ENCODE measurements at places on chromosomes 1 and 21.
A peak's percentile ranks its signal among the peaks of the same experiment; 100 is the strongest.

GRCh38 chr1:195345149-195345548, 1263.1 kb downstream of the KCNT2 start:
- no peaks in the 10 kb centered on the region for H3K27me3 ChIP-seq
- no peak for DNase-seq
- H3K36me3 ChIP-seq: no peaks in the 10 kb centered on the region
- H3K27ac ChIP-seq: no peak overlapping the region

GRCh38 chr1:60942896-60943638, 139.3 kb upstream of the NFIA start:
- H3K27ac ChIP-seq: peak overlapping the region; percentile 50
- H3K4me1 ChIP-seq: peaks cover 19% of the 10 kb centered on the region
- peaks cover 13% of the 10 kb centered on the region for H3K27me3 ChIP-seq

- DNase-seq: no peak
- H3K27ac ChIP-seq: no peak overlapping the region
- H3K4me1 ChIP-seq: peaks cover 8% of the 10 kb centered on the region
- no peak overlapping the region for H3K4me3 ChIP-seq
- no peaks in the 10 kb centered on the region for H3K36me3 ChIP-seq
Observed at GRCh38 chr1:66295803-66296202, 238.2 kb upstream of the SGIP1 start.

- H3K27ac ChIP-seq: no peak overlapping the region
- H3K4me1 ChIP-seq: peaks cover 56% of the 10 kb centered on the region
- peaks cover 3% of the 10 kb centered on the region for H3K27me3 ChIP-seq
- peaks cover 4% of the 10 kb centered on the region for H3K36me3 ChIP-seq
- H3K4me3 ChIP-seq: no peak overlapping the region
Observed at GRCh38 chr1:59504276-59504675, 207.4 kb downstream of the FGGY start.

GRCh38 chr1:17437580-17438317, 1.7 kb downstream of the RCC2 start:
- peaks cover 20% of the 10 kb centered on the region for H3K27me3 ChIP-seq
- peak overlapping the region; percentile 83 for H3K4me3 ChIP-seq
- peak overlapping the region; percentile 75 for H3K27ac ChIP-seq
- H3K4me1 ChIP-seq: peaks cover 38% of the 10 kb centered on the region

DNA sequence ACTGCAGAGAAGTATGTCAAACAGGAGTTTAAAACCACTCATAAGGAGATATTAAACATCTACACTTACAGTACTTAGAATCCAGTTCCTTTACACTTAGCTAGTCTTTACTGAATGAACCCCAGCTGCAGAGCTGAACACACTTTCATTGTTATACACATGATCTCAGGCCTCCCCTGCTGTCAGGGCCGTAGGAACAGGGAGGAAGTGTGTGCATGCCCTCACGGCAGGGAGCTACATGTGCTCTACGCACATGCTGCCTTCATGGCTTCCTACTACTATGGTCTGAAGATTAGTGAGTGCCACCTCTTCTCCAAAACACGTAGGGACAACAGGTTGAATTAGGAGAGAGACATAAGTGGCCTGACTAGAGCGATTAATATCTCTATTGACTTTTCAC, 191.5 kb downstream of the SIPA1L2 start:
- H3K4me1 ChIP-seq: peaks cover 41% of the 10 kb centered on the region
- no peaks in the 10 kb centered on the region for H3K27me3 ChIP-seq
- no peak overlapping the region for H3K4me3 ChIP-seq
- peaks cover 64% of the 10 kb centered on the region for H3K36me3 ChIP-seq
- DNase-seq: no peak

GRCh38 chr1:79197421-79197820, 190.9 kb upstream of the ADGRL4 start:
- H3K4me1 ChIP-seq: no peaks in the 10 kb centered on the region
- H3K4me3 ChIP-seq: no peak overlapping the region
- DNase-seq: no peak
- no peaks in the 10 kb centered on the region for H3K36me3 ChIP-seq

GRCh38 chr1:244163861-244164510, 112.9 kb downstream of the ZBTB18 start:
- H3K4me1 ChIP-seq: peaks cover 4% of the 10 kb centered on the region
- peak overlapping the region; percentile 73 for H3K27ac ChIP-seq
- no peaks in the 10 kb centered on the region for H3K36me3 ChIP-seq
- H3K4me3 ChIP-seq: no peak overlapping the region
- DNase-seq: no peak
- H3K27me3 ChIP-seq: no peaks in the 10 kb centered on the region

DNA sequence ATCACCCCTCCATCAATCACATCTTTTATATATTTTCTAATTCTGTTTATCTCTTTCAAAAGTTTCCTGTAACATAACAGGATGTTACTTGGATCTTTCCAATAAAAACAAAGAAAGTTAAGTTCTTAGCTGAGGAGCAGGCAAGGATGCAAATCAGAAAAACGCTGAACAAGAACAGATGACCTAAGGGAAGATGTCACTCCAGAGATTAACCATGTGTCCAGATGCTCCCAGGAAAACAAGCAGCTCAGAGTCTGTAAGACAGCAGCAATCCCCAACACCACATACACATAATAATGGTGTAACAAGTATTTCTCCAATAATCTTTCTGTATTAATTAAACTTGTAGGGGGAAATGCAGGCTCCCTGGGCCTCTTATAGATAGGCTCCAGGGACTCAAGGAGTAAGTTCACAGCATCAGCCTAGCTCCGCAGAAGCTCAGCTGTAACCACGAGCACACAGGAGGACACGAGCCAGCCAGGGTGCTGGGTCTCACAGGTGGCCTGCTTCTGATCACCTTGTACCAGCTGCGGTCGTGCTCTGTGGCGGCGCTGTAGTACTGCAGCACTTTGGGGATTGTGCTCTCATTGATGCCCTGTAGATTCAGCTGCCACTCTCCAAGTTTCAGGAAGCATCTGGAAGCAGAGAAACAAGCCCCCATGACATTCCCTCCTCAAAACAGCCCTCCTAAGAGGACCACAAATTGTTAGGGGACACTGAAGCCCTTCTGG, 33.1 kb upstream of the EXOSC10 start:
- H3K27me3 ChIP-seq: no peaks in the 10 kb centered on the region
- H3K27ac ChIP-seq: no peak overlapping the region
- no peaks in the 10 kb centered on the region for H3K4me1 ChIP-seq
- DNase-seq: no peak
- H3K36me3 ChIP-seq: peaks cover 18% of the 10 kb centered on the region

DNA sequence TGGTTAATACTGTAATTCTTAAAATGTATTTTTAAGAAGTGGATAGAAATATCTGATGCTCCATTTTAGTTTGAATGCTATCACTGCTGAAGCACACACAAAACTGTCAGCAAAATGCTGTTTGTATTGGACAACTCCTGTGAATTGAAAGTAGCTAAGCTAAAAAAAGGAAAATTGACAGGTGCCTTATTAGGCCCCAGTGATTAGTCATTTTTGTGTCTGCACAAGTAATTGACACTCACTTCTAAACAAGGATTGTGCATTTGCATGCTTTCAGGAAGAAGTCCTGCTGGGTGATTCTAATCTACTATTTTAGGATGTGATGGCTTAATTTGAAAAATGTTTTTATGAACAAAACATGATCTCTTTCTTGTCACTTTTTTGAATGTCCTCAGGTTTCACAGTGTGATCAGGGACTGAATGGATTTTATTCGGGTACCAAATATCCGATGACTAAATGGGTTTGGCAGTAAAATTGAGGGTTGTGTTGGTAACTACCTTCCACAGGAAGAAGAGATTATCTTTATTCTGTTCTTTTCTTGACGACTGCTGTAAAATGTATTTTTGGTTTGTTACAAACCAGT, 13.0 kb upstream of the MAP3K7CL start:
- H3K4me3 ChIP-seq: no peak overlapping the region
- no peak for DNase-seq
- H3K4me1 ChIP-seq: peaks cover 9% of the 10 kb centered on the region

DNA sequence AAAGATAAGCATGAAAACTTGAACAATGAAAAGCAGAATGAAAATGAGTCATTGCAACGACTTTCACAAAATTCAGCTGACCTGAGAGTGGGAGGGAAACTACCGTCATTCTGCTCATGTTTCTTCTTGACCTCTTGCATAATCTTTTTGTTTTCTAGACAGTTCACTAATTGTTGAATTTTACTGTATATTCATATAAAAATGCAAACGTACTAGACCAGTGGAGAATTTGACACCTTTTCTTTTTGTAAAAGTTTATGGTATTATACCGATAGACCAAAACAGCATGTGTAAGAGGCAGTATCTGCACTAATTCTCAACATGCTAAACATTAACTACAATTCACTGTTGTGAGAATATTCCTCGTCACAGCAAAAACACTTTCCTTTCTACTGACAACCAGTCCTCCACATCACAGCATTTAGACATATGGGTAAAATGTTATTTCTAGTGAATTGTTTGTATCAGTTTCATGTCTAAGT, 137.8 kb downstream of the GREM2 start:
- H3K4me3 ChIP-seq: no peak overlapping the region
- H3K27me3 ChIP-seq: no peaks in the 10 kb centered on the region
- DNase-seq: no peak
- H3K4me1 ChIP-seq: no peaks in the 10 kb centered on the region
- no peak overlapping the region for H3K27ac ChIP-seq

GRCh38 chr1:162062542-162063015, 6.9 kb upstream of the NOS1AP start:
- H3K27ac ChIP-seq: peak overlapping the region; percentile 33
- H3K36me3 ChIP-seq: no peaks in the 10 kb centered on the region
- peaks cover 4% of the 10 kb centered on the region for H3K27me3 ChIP-seq
- no peak for DNase-seq
- peaks cover 30% of the 10 kb centered on the region for H3K4me1 ChIP-seq
- peak overlapping the region; percentile 42 for H3K4me3 ChIP-seq

DNA sequence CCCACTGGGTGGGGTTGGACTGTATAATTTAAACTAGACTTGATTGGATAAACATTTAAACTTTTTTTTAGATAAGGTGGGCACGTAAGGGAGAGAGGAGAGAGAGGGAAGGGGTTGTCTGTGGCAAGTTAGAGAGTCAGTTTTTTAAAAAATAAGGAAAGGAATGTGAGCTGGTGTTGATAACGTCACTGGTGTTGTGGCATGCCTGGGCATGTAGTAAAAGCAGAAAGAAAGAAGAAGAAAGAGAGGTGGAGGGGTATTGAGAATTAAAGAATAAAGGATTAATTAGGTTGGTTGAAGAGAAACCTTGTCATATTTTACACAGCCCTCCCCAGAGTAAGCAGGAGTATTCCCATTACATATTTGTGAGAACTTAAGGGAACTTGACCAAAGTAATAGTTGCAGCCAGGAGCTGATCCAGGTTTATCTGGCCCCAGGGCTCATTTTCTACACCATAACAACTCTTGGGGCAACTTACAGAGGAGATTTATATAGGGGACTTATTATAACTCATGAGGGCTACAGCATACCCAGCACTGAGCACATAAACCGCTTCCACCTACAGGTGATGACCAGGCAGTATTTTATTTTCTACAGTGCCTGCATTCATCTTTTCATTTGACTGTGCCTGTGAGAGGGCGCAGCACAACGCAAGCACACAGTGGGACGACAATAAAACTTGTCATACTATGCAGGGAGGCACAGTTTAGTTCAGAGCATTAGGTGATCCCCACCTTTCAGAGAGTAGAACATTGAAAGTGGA, 70.2 kb downstream of the CCDC30 start:
- peaks cover 5% of the 10 kb centered on the region for H3K4me1 ChIP-seq
- peaks cover under 1% of the 10 kb centered on the region for H3K36me3 ChIP-seq
- no peaks in the 10 kb centered on the region for H3K27me3 ChIP-seq
- peak overlapping the region; percentile 99 for H3K27ac ChIP-seq

DNA sequence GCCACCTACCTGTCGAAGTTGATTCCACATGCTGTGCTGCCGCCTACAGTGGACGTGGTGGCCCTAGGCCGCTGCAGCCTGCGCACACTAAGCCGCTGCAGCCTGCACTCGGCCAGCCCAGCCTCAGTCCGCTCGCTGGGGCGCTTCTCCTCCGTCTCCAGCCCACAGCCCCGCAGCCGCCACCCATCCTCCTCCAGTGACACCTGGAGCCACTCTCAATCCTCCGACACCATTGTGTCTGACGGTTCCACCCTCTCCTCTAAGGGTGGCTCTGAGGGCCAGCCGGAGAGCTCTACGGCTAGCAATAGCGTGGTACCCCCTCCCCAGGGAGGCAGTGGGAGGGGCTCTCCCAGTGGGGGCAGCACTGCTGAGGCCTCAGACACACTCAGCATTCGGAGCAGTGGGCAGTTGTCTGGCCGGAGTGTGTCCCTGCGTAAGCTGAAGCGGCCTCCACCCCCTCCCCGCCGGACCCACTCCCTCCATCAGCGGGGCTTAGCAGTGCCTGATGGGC, 46.9 kb downstream of the YARS1 start:
- no peak overlapping the region for H3K4me3 ChIP-seq
- no peak overlapping the region for H3K27ac ChIP-seq
- no peak for DNase-seq
- H3K27me3 ChIP-seq: no peaks in the 10 kb centered on the region
- peaks cover 38% of the 10 kb centered on the region for H3K4me1 ChIP-seq
- H3K36me3 ChIP-seq: peaks cover 18% of the 10 kb centered on the region

- no peak overlapping the region for H3K4me3 ChIP-seq
- H3K27ac ChIP-seq: no peak overlapping the region
- H3K36me3 ChIP-seq: no peaks in the 10 kb centered on the region
- no peak for DNase-seq
Observed at GRCh38 chr1:62716397-62716796, 28.2 kb upstream of the DOCK7 start.

DNA sequence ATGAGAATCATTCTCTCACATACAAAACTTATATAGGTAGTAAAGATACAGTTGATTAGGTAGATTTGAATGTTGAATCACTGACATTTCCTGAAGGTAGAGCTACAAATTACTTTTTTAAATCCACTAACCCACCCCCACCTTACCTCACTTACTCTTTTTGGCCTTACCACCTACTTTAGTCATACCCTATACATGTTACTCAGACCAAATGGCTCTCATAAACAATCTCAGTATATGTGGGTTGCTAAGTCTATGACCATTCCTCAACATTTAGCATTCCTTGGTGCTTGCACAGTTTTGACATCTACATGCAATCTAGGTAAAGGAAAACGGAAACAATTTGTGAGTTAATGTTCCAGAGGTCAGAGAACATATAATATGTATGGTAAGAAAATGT, 26.3 kb downstream of the SYDE2 start:
- H3K27ac ChIP-seq: no peak overlapping the region
- H3K36me3 ChIP-seq: peaks cover 21% of the 10 kb centered on the region
- DNase-seq: no peak
- H3K4me1 ChIP-seq: no peaks in the 10 kb centered on the region
- H3K27me3 ChIP-seq: no peaks in the 10 kb centered on the region

- peaks cover 11% of the 10 kb centered on the region for H3K4me1 ChIP-seq
- peaks cover 7% of the 10 kb centered on the region for H3K27me3 ChIP-seq
- DNase-seq: no peak
- no peak overlapping the region for H3K27ac ChIP-seq
Observed at GRCh38 chr1:209768354-209768774, 12.5 kb downstream of the TRAF3IP3 start.

DNA sequence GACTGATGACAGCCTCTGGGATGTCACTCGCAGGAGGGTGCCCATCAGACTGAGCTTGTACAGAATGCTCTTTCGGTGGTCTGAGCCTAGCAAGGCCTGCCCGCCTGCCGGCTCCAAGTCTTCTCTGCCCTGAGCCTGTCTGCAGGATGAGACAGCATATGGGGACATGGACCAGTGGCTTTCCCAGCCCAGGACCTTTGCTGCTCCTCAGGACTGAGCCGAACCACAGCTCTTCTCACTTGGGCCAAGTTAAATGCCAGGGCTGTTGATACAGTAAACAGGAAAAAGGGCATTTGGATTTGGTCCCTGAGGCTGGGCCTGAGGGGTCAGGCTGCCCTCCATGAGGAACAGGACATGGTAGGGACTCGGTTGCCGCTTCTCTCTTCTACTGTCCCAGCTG, 64.3 kb upstream of the EPS8L3 start:
- H3K36me3 ChIP-seq: no peaks in the 10 kb centered on the region
- H3K4me3 ChIP-seq: no peak overlapping the region
- H3K27me3 ChIP-seq: no peaks in the 10 kb centered on the region
- DNase-seq: peak; percentile 42

- peaks cover 15% of the 10 kb centered on the region for H3K4me1 ChIP-seq
- peak overlapping the region; percentile 81 for H3K4me3 ChIP-seq
- no peaks in the 10 kb centered on the region for H3K36me3 ChIP-seq
- peaks cover 8% of the 10 kb centered on the region for H3K27me3 ChIP-seq
Observed at GRCh38 chr1:53145619-53145941, 3.1 kb upstream of the SLC1A7 start.

Measured in type B pancreatic cell (in vitro differentiated cells).